Type B pancreatic cell (in vitro differentiated cells): ENCODE measurements at places on chromosomes 2 and 18.

DNA sequence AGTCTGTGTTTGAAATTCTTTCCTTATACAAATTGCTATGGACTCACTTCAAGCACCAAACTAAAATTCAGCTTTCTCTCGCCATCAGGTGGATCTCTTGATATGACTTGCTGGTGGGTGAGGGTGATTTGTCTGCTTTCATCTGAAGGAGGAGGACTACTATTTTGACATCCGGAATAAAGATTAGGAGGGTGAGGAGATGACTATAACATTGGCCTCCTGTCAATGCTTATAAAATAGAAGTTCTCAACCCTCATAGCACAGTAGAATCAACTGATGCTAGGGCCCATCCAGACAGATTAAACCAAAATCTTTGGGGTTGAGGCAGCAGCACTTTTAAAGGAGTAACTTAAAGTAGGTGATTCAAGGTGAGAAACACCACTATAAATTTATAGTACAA, 120.4 kb upstream of the DNAJC10 start:
- H3K36me3 ChIP-seq: no peaks in the 10 kb centered on the region
- no peak for DNase-seq
- H3K4me1 ChIP-seq: peaks cover 3% of the 10 kb centered on the region
- H3K27ac ChIP-seq: no peak overlapping the region

DNA sequence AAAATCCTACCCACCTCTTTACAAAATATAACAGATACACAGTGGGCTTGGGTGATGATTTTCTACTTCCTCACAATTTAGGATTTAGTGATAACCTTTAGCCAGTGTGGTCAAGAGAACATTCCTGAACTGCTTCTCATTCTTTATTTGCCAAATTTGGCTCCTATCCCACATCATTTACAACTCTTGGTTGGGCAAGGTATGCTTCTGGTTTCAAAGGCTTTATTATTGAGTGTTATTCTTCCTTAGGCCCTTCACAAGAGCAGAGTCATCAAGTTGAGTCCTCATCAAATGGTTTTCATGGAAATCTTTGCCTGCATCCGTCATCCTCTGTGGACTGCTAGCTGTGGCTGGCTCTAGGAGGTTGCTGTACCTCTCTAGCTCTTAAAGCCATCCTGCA, 472.0 kb upstream of the ETAA1 start:
- H3K4me3 ChIP-seq: no peak overlapping the region
- DNase-seq: no peak
- H3K27me3 ChIP-seq: no peaks in the 10 kb centered on the region
- H3K27ac ChIP-seq: no peak overlapping the region

DNA sequence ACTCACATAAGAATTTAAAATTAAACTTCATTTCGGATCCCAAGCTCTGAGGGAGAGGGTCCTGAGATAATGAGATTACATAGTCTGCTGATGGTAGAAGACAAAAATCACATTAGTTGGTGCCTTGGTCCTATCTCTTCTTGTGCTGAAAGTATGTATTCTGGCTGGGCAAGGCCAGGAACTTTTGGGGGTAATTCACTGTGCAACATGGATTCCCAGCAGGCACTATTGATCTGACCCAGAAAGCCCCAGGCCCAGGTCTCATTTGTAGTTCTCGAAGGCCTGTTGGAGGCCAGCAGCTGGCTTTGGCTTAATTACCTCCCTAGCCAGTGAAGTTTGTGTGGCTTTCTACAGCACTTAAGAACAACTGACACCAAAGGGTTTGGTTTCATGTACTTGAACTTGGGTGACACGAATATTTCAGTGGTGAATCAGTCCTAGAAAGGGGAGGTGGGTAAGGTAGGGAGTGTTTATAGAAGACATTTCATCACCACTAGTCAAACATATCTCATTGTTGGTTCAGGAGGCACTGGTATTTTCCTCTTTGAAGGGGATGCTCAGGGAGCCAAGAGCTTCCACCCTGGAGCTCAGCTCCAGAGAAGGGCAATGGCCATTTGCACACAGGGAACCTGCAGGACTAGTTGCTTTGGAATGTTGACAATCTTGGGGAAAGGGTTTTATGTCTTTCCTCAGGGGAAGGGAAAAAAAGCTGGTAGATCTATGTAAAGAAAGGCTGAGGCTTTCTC, 217.8 kb downstream of the OSR1 start:
- H3K4me1 ChIP-seq: peaks cover 35% of the 10 kb centered on the region
- H3K4me3 ChIP-seq: peak overlapping the region; percentile 64
- DNase-seq: no peak
- H3K27ac ChIP-seq: peak overlapping the region; percentile 91
- H3K36me3 ChIP-seq: peaks cover 4% of the 10 kb centered on the region

DNA sequence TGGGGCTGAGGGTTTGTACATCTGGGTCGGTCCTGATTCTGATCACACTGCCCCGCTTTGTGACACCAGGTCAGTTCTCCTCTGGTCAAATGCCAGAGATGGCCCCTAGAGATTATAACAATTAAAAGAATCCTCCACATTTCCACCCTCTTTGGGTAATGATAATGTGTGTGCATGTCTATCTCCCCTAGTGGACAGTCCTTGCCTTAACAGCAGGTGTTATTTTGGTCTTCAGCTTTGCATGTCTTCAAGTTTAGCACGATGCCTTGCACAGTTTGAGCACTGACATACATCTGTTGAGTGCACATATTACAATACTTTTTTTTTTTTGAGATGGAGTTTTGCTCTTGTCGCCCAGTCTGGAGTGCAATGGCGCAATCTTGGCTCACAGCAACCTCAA, 25.7 kb upstream of the COX7A2L start:
- no peak for DNase-seq
- H3K4me3 ChIP-seq: no peak overlapping the region
- no peaks in the 10 kb centered on the region for H3K36me3 ChIP-seq
- H3K27me3 ChIP-seq: peaks cover 8% of the 10 kb centered on the region

DNA sequence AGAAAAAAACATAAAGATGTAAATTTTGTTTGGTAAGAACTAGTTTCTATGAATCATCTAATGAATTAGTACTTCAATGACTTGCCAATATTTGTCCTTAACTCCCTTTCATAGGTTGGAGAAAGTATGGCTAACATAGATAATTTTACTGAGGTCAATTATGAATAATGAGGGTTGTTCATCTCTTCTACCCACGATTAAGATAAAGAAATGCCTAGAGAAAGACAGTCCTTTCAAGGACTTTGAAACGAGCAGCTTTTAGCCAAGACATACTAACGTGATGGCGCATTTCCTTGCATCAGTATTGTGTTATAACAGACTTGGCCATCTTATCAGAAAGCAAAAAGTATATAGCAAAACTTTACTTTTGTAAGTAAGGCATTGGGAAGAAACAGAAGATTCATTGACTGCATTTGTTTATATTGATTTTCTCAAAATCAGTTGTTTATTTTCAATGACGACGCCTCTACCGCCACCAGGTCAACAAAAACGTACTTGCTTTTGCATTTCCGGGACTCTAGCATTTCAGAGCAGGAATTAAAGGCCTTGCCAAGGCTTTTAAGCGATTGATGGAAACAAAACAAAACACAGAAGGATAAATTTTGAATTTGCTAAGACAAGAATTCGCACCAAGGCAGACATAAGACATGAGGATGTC, 961 bp downstream of the RBM43 start:
- no peaks in the 10 kb centered on the region for H3K27me3 ChIP-seq
- H3K4me1 ChIP-seq: peaks cover 16% of the 10 kb centered on the region
- peak overlapping the region; percentile 86 for H3K4me3 ChIP-seq
- no peak for DNase-seq

- H3K27me3 ChIP-seq: peaks cover 29% of the 10 kb centered on the region
- H3K4me1 ChIP-seq: peaks cover 32% of the 10 kb centered on the region
- no peaks in the 10 kb centered on the region for H3K36me3 ChIP-seq
- no peak for DNase-seq
- no peak overlapping the region for H3K4me3 ChIP-seq
- H3K27ac ChIP-seq: no peak overlapping the region
These were observed 475.2 kb downstream of the EPHA4 start for GRCh38 chr2:221096706-221097567.

DNA sequence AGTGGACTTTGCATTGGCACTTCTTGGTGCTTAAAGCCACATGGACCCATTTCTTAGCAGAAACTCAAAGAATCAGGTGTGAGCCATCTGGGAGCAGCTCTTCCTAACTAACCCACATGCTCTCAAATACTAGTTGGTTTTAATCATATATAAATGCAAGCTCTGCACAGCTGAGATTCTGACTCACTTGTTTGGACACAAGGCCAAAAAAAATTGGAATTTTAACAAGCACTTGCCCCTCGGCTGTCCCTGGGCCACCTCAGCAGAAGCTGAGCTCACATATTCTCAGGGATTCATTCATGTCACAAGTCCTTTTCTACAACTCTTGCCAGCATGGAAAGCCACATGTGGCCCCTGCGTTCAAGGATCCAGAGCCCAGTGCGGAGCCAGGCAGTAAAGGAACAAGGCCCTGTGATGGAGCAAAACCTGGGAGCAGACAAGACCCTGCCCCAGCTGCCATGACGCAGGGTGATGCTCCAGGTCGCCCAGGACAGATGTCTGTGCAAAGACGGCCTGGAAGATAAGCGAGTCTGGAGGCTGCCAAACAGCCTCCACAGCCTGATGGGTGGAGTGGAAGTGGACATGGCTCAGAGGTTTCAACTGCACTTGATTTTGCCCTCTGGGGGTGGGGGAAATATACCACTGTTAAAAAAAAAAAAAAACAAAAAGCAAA, 266.5 kb downstream of the EIPR1 start:
- H3K4me1 ChIP-seq: peaks cover 5% of the 10 kb centered on the region
- DNase-seq: no peak
- H3K36me3 ChIP-seq: no peaks in the 10 kb centered on the region
- H3K27ac ChIP-seq: no peak overlapping the region
- H3K27me3 ChIP-seq: no peaks in the 10 kb centered on the region

GRCh38 chr2:167732326-167732725, 515.1 kb downstream of the STK39 start:
- H3K36me3 ChIP-seq: no peaks in the 10 kb centered on the region
- peaks cover 21% of the 10 kb centered on the region for H3K4me1 ChIP-seq
- no peak overlapping the region for H3K27ac ChIP-seq
- no peak overlapping the region for H3K4me3 ChIP-seq
- H3K27me3 ChIP-seq: peaks cover 5% of the 10 kb centered on the region
- no peak for DNase-seq

GRCh38 chr18:24831871-24832665, 371.6 kb downstream of the HRH4 start:
- no peaks in the 10 kb centered on the region for H3K36me3 ChIP-seq
- H3K4me1 ChIP-seq: peaks cover 34% of the 10 kb centered on the region
- no peak for DNase-seq
- peak overlapping the region; percentile 7 for H3K4me3 ChIP-seq
- H3K27me3 ChIP-seq: peaks cover 23% of the 10 kb centered on the region

DNA sequence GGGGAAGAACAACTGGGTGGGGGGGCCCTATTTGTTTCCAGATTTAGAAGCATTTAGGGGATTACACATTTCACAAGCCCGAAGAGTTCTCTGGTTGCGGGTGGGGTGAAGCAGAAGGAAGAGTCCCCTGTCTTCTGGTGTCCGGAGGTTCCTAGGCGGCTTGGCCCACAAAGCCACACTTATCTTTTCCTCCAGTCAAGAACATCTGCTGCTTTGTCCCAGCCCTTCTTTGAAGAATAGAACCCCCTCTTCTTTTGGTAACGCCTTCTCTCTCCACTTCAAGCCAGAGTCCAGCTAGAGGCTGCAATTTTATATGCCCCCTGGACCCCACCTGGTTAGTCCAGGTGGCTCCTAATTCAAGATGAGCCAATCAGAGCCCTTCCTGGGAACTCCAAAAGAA, 15.8 kb downstream of the BOLA3 start:
- H3K27me3 ChIP-seq: peaks cover 3% of the 10 kb centered on the region
- no peak overlapping the region for H3K27ac ChIP-seq
- H3K36me3 ChIP-seq: peaks cover 10% of the 10 kb centered on the region
- no peak overlapping the region for H3K4me3 ChIP-seq

DNA sequence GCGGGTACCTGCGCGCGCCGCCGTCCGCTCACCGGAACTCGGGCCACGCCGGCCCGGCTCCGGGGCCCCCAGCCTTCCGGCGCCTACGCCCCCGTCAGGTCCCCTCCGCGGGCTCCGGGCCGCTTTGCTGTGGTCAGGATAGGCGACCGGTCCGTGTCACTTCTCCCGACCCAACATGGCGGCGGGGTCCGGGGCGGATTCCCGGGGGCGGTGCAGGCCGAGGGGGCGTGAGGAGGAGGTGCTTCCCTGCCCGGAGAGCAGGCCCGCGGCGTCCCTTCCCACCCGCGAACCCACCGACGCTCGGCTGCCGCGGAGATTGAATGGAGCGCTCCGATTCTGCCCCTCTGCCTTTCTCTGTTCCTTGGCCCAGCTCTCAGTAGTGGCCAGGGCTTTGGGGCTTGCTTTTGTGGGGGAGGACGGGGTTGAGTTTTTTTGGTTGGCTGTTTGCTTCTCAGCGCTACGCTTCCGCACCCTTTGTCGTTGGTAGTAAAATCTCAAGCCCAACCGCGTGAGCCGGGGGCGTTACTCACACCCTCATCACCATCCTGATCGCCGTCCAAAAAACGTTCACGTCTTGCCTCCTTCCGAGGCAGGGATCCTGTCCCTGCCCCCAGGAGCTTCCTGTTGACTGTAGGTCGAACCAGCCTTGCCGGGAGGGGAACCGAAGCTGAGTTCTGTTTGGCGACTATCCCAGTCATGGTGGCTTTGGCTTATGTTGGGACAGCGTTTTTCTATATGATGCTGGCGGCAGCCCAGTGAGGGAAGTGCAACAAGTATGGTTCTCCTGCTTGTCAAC, 532 bp upstream of the YES1 start:
- H3K27ac ChIP-seq: peak overlapping the region; percentile 99
- peak; percentile 88 for DNase-seq
- peak overlapping the region; percentile 99 for H3K4me3 ChIP-seq
- peaks cover 7% of the 10 kb centered on the region for H3K27me3 ChIP-seq
- H3K36me3 ChIP-seq: no peaks in the 10 kb centered on the region

GRCh38 chr18:45590036-45590886, 25.0 kb upstream of the SLC14A2 start:
- H3K4me1 ChIP-seq: peaks cover 39% of the 10 kb centered on the region
- peaks cover 8% of the 10 kb centered on the region for H3K27me3 ChIP-seq
- peak overlapping the region; percentile 86 for H3K27ac ChIP-seq
- peak overlapping the region; percentile 76 for H3K4me3 ChIP-seq
- no peaks in the 10 kb centered on the region for H3K36me3 ChIP-seq

GRCh38 chr2:96399342-96400048, 63.9 kb downstream of the NCAPH start:
- peaks cover 15% of the 10 kb centered on the region for H3K27me3 ChIP-seq
- no peak overlapping the region for H3K4me3 ChIP-seq
- no peaks in the 10 kb centered on the region for H3K36me3 ChIP-seq
- no peak for DNase-seq

GRCh38 chr2:86787736-86788135, 3.0 kb downstream of the CD8A start:
- H3K4me1 ChIP-seq: peaks cover 9% of the 10 kb centered on the region
- no peaks in the 10 kb centered on the region for H3K36me3 ChIP-seq
- H3K27ac ChIP-seq: no peak overlapping the region
- no peak for DNase-seq
- H3K4me3 ChIP-seq: peak overlapping the region; percentile 24
- peaks cover 78% of the 10 kb centered on the region for H3K27me3 ChIP-seq
